ENCODE measurements at places on chromosomes 11 and 22. TPM values are rescaled to one million over a fixed set of nuclear protein-coding genes. Genes with fewer than 3 reads are reported as not detected.

DNA sequence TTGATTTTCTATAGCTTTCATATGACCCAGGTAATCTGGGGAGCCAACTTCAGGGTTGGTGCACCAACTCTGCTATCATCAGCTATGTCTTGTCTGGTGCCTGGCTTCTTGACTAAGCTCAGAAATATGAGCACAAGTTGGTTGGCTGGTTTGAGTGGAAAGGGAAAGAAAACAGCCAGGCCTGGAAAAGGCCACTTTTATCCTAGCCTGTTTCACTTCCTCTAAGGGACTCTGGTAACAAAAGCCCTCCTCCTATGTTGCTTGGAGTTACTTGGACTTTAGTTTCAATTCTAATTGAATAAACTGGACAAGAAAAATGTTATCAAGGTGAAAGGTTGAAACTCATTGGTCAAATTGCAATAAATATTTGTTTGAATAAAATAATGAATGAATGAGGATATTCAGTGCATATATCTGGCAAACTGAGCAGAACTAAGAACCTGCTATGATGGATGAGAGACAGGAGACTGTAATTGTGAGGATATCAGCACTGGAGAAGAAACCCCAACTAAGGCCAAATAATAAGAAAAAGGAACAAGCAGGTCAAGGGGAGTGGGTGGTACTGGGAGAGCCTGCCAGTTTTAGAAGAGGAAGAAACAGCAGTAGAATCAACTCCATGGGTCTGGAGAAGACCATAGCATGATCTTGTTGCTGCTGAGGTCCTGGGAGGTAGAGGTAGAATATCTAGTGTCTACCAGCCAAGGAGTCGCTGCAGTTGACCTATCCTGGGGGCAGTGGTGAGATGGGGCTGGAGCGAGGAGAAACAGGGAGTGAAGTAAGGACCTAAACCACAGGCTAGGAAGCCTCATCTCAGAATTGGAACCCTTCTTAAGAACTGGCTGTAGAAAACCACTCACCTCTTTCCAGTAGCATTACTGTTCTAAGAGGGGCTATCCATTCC, 8.2 kb downstream of the ROBO4 start:
- no peak for DNase-seq

DNA sequence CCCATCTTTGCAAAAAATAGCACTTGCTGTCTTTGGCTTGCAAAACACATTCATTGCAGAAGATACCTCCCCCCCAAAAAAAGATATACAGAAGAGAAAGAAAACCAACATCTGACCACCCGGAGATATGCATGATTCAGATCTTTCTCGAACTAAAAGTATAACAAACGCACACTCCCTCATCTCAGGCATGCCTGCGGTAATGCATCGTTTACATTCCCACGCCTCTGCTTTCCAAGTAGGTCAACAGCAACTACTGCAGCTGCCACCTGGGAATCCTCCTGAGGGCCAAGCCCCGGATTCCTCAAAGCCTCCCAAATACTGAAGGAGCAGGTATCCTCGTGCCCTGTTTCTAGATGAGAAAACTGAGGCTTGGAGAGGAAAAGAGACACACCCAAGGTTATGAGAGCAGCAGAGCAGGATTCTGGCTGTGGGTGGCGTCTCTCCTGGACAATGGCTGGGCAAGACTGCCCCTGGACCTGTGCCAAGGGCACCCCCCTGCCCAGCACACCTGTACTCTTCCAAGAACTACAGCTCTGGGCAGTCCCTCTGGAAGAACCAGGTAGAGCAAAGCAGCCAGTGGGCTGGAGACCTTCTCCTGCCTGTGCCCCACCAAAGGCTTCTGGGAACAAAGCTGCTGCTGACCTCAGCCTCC, 38.1 kb downstream of the NUP50 start:
- DNase-seq, result no peak

DNA sequence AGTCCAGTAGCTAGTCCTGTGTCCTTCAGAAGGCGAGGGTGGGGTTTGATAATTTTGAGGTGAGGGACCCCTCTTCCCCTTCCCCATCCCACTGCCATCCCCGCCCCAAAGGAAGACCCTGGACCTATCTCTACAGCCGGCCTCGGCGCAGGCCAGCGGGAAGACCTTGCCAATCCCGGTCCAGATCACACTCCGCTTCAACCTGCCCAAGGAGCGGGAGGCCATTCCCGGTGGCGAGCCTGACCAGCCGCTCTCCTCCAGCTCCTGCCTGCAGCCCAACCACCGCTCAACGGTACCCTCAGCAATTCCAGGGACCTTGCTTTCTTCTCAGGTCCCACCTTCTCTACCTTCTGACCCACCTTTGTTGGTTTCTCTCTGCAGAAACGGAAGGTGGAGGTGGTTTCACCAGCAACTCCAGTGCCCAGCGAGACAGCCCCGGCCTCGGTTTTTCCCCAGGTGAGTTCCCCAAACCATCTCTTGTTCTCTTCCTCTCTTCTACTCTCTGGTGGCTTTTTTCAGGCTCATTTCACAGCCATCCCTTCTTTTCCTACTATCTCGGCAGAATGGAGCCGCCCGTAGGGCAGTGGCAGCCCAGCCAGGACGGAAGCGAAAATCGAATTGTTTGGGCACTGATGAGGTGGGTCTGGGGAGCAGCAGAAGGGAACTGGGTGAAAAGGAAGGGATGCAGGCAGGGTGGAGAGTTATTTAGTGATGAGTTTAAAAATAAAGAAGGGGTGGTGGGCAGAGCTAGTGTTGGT, 1.3 kb downstream of the KAT5 start:
- no peak for DNase-seq

- no peak for DNase-seq
These were observed 1.4 kb downstream of the HBB start for GRCh38 chr11:5225480-5225871.

- peak; percentile 60 for DNase-seq
These were observed at the start of gene SCN4B for GRCh38 chr11:118152552-118153471. Gene SCN4B (minus strand): TSS chr11:118152823. CDS start chr11:118152673, 150 bp downstream.

- no peak for DNase-seq
These were observed 465.3 kb downstream of the BRD1 start for GRCh38 chr22:49362211-49362839.

GRCh38 chr11:35622070-35622469, 3.8 kb downstream of the FJX1 start:
- DNase-seq, result no peak

DNA sequence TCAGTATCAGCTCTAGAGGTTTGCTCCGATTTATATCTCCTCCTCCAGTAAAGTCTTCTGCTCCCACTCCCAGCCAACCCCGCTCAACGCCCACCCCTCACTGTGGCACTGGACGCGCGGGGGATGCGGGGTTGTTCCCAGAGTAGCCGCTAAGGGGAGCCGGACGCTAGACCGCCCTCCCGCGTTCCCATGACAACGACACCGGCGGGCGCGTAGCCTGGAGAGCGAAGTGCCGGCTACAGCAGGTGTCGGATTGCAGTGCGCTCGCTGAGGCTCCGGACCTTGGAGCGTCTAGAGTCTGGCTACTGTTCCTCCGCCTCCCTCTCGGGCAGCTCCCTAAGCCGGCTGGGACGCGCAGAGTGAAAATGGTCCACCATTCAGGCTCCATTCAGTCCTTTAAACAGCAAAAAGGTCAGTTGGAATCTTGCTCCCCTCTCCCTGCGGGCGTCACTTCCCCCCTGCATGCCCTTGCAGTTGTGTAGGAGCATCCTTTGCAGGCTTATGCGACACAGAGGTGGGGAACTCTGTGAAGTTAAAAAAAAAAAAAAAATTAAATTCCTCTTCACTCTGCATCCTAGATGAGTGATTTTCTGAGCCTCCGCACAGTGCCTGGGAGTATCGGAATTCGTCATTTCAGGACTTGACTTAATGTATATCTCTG, at the start of gene ANO3:
Gene ANO3, plus strand, starts transcription at position 220 of the 661 bp plus-strand sequence. Its CDS starts 146 bp downstream, at position 366.
- DNase-seq, result peak; percentile 30

DNA sequence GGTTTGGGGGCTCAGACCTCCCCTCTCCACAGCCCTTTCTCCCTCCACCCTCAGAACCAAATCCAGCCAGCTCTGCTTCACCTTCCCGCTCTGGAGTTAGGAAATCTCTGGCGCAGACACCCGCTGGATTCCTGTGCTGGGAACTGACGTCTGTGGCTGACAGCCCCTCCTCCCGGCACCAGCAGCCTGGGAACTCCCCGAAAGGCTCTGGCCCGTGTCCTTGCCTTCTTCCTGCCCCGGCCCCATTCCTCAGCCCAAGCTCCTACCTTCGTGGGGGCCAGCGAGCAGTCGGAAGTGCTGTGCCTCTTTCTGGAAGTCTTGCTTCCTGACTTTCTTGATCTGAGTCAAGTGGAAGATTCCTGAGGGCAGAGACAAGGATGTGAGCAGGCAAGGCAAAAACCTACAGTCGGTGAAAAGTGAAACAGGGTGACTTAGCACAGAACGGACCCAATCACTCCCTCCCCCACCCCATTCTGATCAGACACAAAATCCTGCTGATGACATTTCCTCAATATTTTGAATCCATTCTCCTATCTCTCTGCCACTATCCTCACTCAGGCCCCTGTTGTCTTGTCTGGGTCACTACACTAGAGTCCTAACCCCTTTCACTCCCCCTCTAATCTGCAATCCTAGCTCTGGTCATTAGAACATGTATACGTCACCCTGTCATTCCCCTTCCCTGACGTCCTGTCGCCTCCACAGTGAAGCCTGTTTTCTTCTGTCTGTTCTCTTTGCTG, 34.1 kb downstream of the CHRDL2 start:
- DNase-seq, result no peak

DNA sequence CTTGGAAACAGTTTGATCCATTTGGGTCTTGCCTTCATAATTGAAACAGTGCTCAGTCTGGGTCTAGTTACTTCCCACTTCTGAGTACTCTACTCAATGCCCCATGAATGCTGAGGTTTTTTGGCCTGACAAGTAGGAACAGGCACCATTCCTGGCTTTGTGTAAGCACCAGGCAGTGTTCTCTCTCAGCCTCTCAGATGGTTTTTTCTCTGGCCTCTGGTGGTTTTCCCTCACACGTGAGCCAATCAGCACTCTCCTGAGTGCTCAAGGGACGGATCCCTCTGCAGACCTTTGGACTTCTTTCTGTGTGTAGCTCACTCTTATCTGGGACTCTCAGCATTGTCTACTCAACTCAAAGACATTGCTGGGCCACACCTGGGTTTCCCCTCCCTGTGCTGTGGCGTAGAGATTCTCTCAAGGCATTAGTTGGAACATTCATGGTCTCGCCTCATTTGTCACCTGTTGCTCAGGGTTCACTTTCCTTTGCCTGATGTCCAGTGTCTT, 21.3 kb downstream of the SIK2 start:
- no peak for DNase-seq

- no peak for DNase-seq
These were observed 63.0 kb downstream of the HORMAD2 start for GRCh38 chr22:30143265-30143664.

CCDC89 gene
- 0.43 TPM for total RNA-seq

PRG2 gene
- not detected for total RNA-seq

GGT5 gene
- total RNA-seq, result not detected
